ENCODE measurements at places on chromosomes 1 and 21. TPM values are rescaled to one million over a fixed set of nuclear protein-coding genes. Genes with fewer than 3 reads are reported as not detected.

DNA sequence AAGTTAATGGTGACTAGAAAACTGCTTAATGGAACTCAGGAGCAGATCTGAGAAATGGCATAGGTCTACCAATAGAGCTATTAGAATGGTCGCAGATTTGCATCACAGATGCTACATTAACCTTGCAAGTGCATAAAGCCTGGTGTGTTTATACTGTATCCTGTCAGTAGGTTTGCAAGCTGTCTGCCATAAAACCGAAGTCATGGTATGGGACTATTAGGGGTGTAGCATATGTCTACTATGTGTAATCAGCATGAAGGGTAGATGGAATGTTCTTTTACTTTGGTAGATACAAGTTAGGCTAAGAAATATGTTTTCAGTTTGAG is 574.2 kb upstream of the ADGRL2 start:
- no peak for DNase-seq

- DNase-seq, result no peak
These were observed 205.0 kb downstream of the HMCN1 start for GRCh38 chr1:185939142-185939541.

DNA sequence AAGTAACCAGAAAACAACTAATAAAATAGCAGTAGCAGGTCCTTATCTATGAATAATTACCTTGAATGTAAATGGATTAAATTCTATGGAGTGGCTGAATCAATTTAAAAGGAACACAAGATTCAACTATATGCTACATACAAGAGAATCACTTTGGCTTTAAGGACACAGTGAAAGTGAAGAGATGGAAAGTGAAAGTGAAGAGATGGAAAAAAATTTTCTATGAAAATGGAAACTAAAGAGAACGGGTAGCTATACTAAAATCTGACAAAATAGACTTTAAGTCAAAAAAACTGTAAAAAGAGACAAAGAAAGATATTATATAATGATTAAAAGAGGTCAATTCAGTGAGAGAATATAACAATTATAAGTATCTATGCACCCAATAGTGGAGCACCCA is 54.7 kb downstream of the C1orf185 start:
- DNase-seq, result no peak

CFAP74 gene
- 0.57 TPM for polyA plus RNA-seq

GRCh38 chr1:20787840-20788795 is 1.0 kb upstream of the HP1BP3 start:
- no peak for DNase-seq

ZFP69B gene
- 5.5 TPM for polyA plus RNA-seq

CFAP126 gene
- polyA plus RNA-seq, result 15.8 TPM

TMEM240 gene
- polyA plus RNA-seq, result 3.6 TPM
